ENCODE measurements at places on chromosomes 11 and 22. TPM values are rescaled to one million over a fixed set of nuclear protein-coding genes. Genes with fewer than 3 reads are reported as not detected.
A peak's percentile ranks its signal among the peaks of the same experiment; 100 is the strongest.

DNA sequence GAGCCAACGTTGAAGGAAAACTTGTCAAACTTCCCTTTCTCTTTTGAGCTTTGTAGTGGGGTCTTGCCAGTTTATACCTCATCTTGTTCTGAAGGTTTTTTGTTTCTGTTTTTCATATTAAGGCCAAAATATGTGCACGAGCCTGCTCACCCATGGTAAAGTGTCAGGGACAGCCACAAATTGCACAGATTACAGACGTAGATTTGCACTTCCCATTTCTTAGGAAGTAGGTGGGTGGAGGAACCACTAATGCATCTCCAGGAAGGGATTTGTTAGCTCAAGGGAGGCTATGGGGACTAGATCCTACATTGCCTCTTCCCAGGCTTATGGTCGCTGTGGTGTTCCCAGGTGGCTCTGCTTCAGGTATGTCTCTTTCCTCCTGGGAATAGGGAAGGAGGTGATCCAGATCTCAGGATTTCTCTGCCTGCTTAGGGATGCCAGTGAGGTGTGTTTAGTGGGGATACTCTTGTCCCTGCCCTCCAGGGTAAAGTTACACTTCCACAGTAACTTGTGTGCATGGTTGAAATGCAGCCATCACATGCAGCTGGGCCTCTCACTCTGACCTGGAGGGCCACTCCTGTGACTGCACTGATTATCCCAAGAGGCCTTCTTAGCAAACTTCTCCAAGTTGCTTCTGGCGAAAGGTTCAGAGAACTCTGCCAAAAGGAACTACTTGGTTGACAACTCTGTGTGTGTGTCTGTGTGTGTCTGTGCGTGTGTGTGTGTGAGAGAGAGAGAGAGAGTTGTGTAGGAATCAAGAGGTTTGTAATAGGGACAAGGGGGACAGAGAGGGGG, 9.8 kb downstream of the PPFIBP2 start:
- H3K4me1 ChIP-seq, result peaks cover 78% of the 10 kb centered on the region
- peak overlapping the region; percentile 32 for H3K4me3 ChIP-seq
- H3K27me3 ChIP-seq, result no peaks in the 10 kb centered on the region

The YAP1 gene
- 0.14 TPM for total RNA-seq

DNA sequence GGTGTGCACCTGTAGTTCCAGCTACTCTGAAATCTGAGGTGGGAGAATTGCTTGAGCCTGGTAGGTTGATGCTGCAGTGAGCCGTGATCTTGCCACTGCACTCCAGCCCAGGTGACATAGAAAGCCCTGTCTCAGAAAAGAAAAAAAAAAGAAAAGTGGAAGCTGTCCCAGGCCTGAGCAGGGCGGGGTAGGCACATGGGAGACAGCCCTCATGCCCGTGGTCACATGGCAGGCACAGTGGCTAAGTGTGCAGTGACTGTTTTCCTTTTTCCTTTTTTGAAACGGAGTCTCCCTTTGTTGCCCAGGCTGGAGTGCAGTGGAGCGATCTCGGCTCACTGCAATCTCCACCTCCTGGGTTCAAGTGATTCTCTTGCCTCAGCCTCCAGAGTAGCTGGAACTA, 7.8 kb downstream of the OTUB1 start:
- H3K27me3 ChIP-seq, result no peaks in the 10 kb centered on the region
- H3K27ac ChIP-seq, result no peak overlapping the region
- no peaks in the 10 kb centered on the region for H3K4me1 ChIP-seq
- 0 out of 2 replicates have a peak, but pooled peaks cover 3% of the 10 kb centered on the region for H3K36me3 ChIP-seq

DNA sequence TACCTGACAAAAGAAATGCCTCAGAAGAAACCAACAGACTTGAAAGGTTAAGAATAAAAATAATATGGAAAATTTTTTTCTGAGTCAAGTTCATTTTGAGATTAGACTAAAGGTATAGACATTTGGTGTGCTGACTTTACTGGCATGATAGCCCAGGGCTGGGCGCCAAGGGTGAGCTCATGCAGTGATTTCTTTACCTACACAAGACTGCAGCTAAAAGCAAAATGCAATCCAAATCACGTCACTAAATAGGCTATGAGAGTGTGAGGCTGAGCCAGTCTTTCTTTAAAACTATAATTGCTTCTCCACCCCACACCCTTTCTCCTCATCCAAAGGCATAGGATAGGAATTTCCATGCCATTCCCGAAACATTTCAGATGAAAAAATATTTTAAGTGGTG, 196.5 kb downstream of the FAM76B start:
- H3K36me3 ChIP-seq, result no peaks in the 10 kb centered on the region
- H3K4me3 ChIP-seq, result no peak overlapping the region
- no peaks in the 10 kb centered on the region for H3K4me1 ChIP-seq

The PHLDB1 gene
- total RNA-seq, result 0.19 TPM

DNA sequence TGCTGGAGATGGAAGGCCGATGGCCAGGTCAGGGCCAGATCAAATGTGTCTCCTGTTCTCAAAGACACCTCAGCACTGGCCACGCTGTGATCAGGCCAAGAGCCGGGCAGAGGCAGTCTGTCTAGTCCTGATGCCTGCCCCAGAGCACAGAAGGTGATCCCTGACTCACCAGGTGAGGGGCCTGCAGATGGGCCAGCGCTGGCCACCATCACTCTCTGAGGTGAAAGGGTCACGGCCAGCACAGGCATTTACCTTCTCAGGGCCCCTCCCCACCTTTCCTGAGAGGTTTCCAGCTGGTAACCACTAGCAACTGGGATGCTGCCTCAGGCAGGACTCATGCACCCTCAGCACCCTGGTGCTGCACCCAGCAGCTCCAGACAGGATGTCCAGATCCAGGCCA, 2.9 kb downstream of the SBF1 start:
- H3K36me3 ChIP-seq, result 0 out of 2 replicates have a peak, but pooled peaks cover 4% of the 10 kb centered on the region
- no peaks in the 10 kb centered on the region for H3K27me3 ChIP-seq
- peak overlapping the region; percentile 76 for H3K4me3 ChIP-seq
- H3K27ac ChIP-seq, result peak overlapping the region; percentile 99
- peaks cover 67% of the 10 kb centered on the region for H3K4me1 ChIP-seq

- H3K27me3 ChIP-seq, result no peaks in the 10 kb centered on the region
- H3K4me1 ChIP-seq, result peaks cover 10% of the 10 kb centered on the region
- no peak for DNase-seq
These were observed 137.6 kb downstream of the CD44 start for GRCh38 chr11:35276396-35277145.

DNA sequence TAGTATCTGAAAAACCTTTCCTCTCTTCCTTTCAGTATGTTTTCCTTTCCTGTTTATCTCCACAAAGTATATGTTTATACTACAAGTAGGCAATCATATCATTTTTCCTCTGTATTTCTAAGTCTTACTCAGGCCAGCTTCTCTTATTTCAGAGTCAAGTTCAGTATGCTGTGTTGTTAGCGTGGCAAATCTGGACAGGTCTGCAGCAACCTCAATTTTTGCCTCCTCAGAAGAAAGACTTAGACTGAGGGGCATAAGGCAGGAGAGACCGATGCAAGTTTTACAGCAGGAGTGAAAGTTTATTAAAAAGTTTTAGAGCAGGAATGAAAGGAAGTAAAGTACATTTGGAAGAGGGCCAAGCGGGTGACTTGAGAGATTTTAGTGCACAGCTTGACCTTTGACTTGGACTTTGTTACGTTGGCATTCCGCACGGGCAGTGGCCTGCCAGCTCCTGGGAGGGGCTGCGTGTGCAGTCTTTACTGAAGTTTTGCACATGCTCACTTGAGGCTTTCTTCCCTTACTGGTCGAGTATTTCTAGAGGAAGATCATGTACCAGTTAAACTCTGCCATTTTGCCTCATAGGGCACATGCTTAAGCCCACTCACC, 343.2 kb downstream of the NTM start:
- no peaks in the 10 kb centered on the region for H3K36me3 ChIP-seq
- H3K4me3 ChIP-seq, result no peak overlapping the region
- no peaks in the 10 kb centered on the region for H3K4me1 ChIP-seq
- H3K27ac ChIP-seq, result no peak overlapping the region
- DNase-seq, result no peak
- H3K27me3 ChIP-seq, result no peaks in the 10 kb centered on the region

- DNase-seq, result no peak
- no peaks in the 10 kb centered on the region for H3K4me1 ChIP-seq
- no peaks in the 10 kb centered on the region for H3K27me3 ChIP-seq
- no peak overlapping the region for H3K4me3 ChIP-seq
- no peak overlapping the region for H3K27ac ChIP-seq
These were observed 514.2 kb downstream of the SOX6 start for GRCh38 chr11:15841931-15842740.

The KRTAP5-10 gene
- not detected for total RNA-seq

DNA sequence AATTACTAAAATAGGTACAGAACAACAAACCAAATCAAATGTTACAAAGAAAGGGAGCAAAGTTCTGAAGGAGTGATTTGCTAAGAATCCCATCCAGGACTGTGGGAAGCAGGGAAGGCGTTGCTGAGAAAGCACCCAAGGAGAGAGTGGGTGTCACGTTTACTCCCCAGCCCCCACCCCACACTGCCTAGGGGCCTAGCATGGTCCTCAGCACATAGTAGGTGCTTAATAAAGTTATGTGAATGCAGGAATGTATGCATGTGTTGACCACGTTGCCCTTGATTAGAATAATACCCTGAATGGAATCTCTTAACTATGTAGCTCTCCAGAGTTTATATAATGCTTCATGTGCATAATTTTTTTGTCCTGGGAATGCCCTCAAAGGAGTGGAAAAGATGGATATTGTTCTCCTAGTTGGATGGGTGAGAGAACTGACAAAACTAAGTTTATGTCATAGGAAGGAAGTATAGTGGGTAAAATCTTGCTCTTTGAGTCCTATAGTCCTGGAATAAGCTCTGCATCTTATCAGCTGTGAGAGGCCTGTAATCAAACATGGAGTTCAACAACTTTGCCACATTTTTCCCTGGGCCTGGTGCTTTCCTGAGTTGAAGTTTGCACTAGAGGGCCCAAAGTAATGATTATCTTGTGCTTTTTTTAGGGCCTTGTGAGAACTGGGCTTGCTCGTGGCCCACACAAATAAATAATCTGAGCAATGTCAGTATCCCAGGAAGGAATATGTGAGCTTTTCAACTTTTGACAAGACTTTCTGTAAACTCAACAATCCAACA, 53.8 kb upstream of the LMO2 start:
- H3K27me3 ChIP-seq, result no peaks in the 10 kb centered on the region
- H3K36me3 ChIP-seq, result no peaks in the 10 kb centered on the region
- peaks cover 13% of the 10 kb centered on the region for H3K4me1 ChIP-seq
- DNase-seq, result no peak
- no peak overlapping the region for H3K27ac ChIP-seq
- no peak overlapping the region for H3K4me3 ChIP-seq

The GLYATL2 gene
- not detected for total RNA-seq

The NAALADL1 gene
- not detected for total RNA-seq

GRCh38 chr11:10405865-10406592, 49.0 kb upstream of the AMPD3 start:
- no peak overlapping the region for H3K27ac ChIP-seq
- H3K4me3 ChIP-seq, result no peak overlapping the region
- DNase-seq, result peak; percentile 90
- H3K4me1 ChIP-seq, result peaks cover 12% of the 10 kb centered on the region
- no peaks in the 10 kb centered on the region for H3K27me3 ChIP-seq

DNA sequence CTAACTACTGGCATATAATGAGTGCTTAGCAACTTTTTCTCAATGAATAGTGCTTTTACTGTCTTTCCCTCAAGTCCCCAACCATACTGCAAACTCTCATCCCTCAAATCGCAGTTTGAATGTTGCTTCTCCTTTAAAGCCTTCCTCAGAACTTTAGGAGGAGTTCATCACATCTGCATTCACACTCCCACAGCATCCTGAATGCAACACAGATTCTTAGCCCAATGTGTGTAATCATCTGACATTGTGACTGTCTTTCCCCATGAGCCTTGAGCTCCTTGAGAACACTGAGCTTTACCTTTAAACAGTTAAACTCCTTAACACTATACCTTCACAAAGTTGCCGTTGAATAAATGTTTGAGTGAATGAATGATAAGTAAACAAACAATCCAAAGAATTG, 81.7 kb upstream of the FAM181B start:
- H3K4me3 ChIP-seq, result no peak overlapping the region
- no peaks in the 10 kb centered on the region for H3K36me3 ChIP-seq
- no peaks in the 10 kb centered on the region for H3K4me1 ChIP-seq
- DNase-seq, result no peak
- H3K27ac ChIP-seq, result no peak overlapping the region
- no peaks in the 10 kb centered on the region for H3K27me3 ChIP-seq

- no peaks in the 10 kb centered on the region for H3K27me3 ChIP-seq
- DNase-seq, result no peak
- H3K27ac ChIP-seq, result no peak overlapping the region
- no peak overlapping the region for H3K4me3 ChIP-seq
- no peaks in the 10 kb centered on the region for H3K4me1 ChIP-seq
These were observed 71.3 kb downstream of the KCNC1 start for GRCh38 chr11:17805873-17806272.

The NLRX1 gene
- 2.7 TPM for total RNA-seq

The MS4A12 gene
- 6.3 TPM for total RNA-seq

The OR52N4 gene
- total RNA-seq, result not detected

GRCh38 chr11:100761841-100762240, 74.8 kb downstream of the ARHGAP42 start:
- no peaks in the 10 kb centered on the region for H3K4me1 ChIP-seq
- H3K27ac ChIP-seq, result no peak overlapping the region
- no peak for DNase-seq
- no peak overlapping the region for H3K4me3 ChIP-seq
- no peaks in the 10 kb centered on the region for H3K36me3 ChIP-seq

The SULT4A1 gene
- total RNA-seq, result not detected

The MAJIN gene
- not detected for total RNA-seq

GRCh38 chr11:58658623-58659022, 36.2 kb downstream of the CNTF start:
- no peak for DNase-seq
- H3K36me3 ChIP-seq, result no peaks in the 10 kb centered on the region
- H3K4me3 ChIP-seq, result no peak overlapping the region
- H3K4me1 ChIP-seq, result no peaks in the 10 kb centered on the region

DNA sequence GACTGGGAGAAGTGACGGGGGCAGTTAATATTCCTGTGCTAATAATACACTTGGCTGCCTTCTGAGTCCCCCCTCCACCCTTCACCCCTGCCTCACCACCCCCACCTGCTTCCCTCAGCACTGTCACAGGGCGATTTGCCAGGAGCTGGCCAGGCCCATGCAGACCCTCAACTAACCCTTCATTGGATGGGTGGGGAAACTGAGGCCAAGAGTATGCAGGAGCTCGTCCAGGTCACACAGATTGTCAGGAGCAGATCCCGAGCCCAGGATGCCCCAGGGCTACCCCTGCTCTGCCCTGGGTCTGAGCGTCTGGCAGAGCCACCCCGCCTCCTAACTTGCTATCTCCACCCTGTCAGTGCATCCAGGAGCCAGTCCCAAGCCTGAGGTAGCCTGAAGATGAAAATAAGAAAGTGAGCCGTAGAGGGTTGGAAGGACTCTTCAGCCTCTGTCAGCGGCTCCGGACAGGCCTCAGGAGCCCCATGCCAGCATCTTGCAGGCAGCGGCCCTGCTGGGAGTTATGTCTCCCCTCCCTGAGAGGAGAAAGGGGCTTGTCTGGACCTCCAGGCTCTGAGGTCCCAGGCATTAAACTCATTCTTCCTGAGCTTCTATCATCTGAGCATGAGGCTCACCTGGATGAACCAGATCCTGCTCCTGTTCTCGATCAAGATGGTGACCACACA, 6.2 kb downstream of the TPBGL start:
- H3K4me3 ChIP-seq, result no peak overlapping the region
- no peaks in the 10 kb centered on the region for H3K36me3 ChIP-seq
- no peaks in the 10 kb centered on the region for H3K4me1 ChIP-seq
- H3K27me3 ChIP-seq, result no peaks in the 10 kb centered on the region
- DNase-seq, result no peak

- H3K4me3 ChIP-seq, result no peak overlapping the region
- no peaks in the 10 kb centered on the region for H3K27me3 ChIP-seq
- DNase-seq, result no peak
- H3K4me1 ChIP-seq, result no peaks in the 10 kb centered on the region
- no peak overlapping the region for H3K27ac ChIP-seq
These were observed 54.5 kb downstream of the PPME1 start for GRCh38 chr11:74225565-74225964.
